ENCODE measurements at places on chromosomes 6 and 20.

- no peak for DNase-seq
Observed at GRCh38 chr6:17842014-17842776, 135.5 kb upstream of the NUP153 start.

DNA sequence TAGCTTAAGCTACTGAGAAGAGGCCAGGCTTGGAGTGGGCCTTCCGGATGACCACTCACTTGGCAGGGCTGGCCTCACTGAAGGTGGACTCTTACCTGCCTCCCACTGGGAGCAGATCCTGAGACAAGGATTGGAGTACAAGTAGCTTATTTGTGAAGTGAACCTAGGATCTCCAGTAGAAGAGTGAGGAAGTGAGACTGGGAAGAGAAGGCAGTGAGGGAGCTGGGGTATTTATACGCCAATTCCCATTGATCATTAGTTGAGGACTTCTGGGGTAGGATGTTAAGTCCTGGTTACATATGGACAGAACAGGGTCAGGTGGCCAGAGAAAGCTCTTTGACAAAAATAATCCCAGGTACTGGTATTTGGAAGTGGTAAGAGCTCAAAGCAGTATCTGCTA, 32.3 kb upstream of the RNF24 start:
- no peak for DNase-seq

DNA sequence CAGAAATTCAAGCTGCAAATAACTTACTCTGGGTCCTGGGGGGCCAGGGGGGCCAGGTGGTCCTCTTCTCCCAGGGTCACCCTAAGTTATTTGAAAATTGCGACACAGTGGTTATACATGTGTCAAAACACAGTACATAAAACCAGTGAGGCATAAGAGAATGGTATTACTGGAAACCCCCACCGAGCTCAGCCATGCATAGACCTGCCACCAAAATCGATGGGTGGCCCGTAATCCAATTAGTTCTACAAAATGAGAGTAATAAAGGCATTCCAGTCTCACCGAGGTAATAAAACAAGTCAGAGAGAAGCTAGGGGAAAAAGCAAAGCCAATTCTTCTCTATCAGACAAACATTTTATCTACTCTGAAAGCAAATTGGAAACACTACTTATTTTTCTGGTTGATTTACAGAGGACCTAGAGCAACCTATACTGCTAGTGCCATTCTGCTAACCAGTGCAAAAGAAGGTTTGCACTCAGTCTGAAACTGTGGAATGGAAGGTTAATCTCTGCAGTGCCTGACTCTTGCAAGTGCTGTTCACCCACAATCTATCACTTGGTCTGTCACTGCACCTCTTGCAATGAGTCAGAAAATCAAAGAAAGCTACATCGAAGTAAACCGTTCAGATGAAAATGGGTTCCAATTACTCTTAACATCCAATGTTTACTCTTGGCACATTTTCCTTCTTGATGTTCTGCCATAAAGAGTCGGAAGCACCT, 32.4 kb downstream of the COL9A1 start:
- DNase-seq = no peak

- DNase-seq = no peak
Observed at GRCh38 chr6:78533426-78533825, 333.9 kb upstream of the IRAK1BP1 start.

- no peak for DNase-seq
Observed at GRCh38 chr6:82179415-82179814, 68.1 kb downstream of the IBTK start.
